NCI-H187 (cell line): ENCODE measurements at places on chromosomes 11 and 22.

DNA sequence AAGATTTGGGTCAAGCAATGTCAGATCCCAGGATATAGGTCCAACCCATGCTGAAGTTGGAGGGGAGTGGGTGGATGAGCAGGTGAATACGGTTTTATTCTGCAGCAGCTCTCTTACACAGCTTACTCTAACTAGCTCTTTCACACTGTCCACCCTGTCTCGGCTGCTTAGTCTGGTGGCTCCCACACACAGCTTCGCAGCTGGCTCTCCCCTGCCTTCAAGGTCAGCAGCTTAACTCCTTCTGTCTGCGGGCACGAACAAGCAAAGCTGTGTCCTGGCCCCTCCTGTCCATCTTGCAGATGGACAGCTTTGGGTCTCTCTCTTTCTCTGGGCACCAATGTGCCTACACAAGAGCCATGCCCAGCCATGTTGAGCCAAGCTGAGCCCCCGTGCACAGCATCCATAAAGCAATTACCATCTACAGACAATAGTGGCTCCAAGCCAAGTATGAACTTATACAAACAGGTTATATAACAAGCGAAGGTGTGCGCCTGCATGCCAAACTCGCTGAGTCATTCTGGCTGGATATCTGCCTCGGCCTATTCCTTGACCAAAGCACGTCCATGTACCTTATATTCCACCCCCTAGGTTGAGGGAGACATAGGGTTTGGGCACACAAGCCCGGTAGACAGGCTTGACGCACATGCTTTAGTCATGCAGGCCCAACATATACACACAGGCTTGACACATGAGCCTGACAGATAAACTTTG is 1307.8 kb upstream of the RAG2 start:
- no peak for DNase-seq

GRCh38 chr22:22210375-22210774 is 34.2 kb upstream of the VPREB1 start:
- no peak for DNase-seq

DNA sequence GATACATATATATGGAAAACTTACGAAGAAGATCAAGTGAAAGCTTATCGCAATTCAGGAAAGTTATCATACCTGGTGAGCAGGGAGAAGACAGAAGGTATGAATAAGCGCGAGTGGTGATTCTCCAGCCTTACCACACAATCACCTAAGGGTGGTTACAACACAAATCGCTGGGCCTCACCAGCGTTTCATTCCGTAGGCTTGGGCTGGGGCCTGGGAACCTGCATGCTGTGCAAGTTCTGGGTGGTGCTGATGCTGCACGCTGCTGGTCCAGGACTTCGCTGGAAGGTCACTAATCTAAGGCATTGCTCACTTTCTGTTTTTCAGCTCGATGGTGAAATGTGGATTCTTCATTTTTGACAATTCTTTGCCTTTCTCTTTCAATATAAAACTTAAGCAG is 76.6 kb upstream of the SLC25A18 start:
- DNase-seq: no peak

- no peak for DNase-seq
Measured at GRCh38 chr11:11884774-11885481, 43.2 kb downstream of the USP47 start.

DNA sequence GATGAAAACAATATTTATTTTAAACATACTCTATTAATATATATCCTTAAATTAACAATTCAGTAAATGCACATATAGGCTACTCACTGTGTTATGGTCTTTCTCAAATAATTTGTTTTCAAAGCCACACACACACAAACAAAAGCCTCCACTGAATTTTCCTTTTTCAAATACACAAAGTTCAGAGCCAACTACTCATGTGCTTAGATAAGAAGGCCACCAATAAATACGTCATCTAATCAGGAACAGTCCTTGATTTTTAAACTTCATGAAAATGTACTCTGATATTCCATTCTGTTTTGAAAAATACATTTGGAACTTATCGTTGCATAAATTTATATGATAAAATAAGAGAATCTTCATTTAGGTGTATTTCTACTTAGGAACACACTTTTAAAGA is 26.0 kb downstream of the KBTBD3 start:
- DNase-seq: no peak

DNA sequence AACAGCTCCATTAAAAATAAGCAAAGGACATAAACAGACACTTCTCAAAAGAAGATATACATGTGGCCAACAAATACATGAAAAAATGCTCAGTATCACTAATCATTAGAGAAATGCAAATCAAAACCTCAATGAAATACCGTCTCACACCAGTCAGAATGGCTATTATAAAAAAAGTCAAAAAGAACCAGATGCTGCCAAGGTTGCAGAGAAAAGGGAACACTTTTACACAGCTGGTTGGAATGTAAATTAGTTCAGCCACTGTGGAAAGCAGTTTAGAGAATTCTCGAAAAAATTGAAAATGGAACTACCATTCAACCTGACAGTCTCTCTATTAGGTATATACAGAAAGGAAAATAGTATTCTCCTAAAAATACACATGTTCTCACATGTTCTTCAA is 102.4 kb upstream of the FIBIN start:
- no peak for DNase-seq

DNA sequence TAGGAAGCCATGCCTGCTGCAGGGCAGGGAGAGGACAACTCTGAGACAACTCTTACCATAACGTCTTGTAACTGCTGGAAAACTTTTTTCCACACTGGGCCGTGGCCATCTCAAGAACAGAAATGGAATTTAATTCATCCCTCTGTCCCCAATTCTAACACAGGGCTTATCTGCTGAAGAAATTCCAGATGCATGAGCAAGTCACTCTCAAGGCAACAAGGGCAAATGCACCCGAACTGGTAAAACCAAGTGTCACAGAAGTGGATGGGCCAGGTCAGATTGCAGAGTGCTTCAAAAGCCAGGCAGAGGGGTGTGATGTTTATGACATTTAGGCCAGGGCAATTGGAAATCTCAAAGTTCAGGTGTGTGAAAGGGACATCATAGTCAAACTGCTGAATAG is 7.4 kb downstream of the SMPD1 start:
- no peak for DNase-seq
